Suppressor macrophage (primary cell): ENCODE measurements at places on chromosomes 1 and 21.

DNA sequence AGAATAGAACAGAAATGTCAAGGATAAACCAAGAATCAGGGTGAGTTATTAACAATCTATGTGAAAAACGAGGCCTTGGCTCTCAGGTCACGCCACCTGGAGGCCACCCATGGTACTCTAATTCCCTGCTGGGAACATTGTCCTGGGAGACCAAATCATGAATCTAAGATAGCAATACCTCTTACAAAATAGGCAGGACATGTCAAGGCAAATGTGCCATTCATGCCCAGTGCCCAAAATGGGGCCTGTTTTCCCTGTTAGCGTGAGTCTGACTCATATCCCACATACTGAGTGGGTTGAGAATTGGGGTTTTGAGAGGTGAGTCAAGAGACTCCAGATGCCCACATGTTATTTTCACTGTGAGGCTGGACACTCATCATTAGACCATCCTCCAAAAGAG is 380.8 kb downstream of the HHIPL2 start:
- peak; percentile 62 for DNase-seq

GRCh38 chr1:25844536-25845337 is 14.5 kb downstream of the AUNIP start:
- peak; percentile 51 for DNase-seq

GRCh38 chr1:40651138-40651857 is 14.2 kb downstream of the RIMS3 start:
- peak; percentile 65 for DNase-seq

- DNase-seq: no peak
These were observed 122.1 kb upstream of the SERBP1 start for GRCh38 chr1:67552336-67552759.

- no peak for DNase-seq
These were observed 4.8 kb upstream of the RPE65 start for GRCh38 chr1:68454534-68454933.

- peak; percentile 71 for DNase-seq
These were observed 118.3 kb downstream of the TGFB2 start for GRCh38 chr1:218463194-218464156.

GRCh38 chr1:156086256-156086662 is 4.0 kb upstream of the MEX3A start:
- no peak for DNase-seq

DNA sequence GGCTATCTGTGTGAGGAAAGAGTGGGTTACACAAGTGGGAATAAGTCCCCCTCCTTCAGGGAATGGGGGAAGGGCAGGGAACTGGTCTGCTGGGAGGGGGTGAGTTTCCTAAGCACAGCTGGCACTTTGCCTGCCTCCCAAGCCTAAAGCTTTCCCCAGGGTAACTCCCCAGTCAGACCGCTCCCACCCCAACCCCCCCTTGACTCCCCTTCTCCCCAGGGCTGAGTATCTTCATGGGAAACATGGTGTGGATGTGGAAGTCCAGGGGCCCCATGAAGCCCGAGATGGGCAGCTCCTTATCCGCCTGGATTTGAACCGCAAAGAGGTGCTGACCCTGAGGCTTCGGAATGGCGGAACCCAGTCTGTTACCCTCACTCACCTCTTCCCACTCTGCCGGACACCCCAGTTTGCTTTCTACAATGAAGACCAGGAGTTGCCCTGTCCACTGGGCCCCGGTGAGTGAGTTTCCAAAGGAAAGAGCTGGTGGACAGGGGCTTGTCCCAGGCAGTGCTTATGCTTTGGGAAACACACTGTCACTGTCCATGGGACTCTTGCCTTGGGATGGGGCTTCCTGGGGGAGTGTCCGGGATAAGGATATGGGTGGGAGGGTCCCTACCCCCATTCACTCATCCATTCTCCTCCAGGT is 14.9 kb downstream of the MOV10 start:
- no peak for DNase-seq

DNA sequence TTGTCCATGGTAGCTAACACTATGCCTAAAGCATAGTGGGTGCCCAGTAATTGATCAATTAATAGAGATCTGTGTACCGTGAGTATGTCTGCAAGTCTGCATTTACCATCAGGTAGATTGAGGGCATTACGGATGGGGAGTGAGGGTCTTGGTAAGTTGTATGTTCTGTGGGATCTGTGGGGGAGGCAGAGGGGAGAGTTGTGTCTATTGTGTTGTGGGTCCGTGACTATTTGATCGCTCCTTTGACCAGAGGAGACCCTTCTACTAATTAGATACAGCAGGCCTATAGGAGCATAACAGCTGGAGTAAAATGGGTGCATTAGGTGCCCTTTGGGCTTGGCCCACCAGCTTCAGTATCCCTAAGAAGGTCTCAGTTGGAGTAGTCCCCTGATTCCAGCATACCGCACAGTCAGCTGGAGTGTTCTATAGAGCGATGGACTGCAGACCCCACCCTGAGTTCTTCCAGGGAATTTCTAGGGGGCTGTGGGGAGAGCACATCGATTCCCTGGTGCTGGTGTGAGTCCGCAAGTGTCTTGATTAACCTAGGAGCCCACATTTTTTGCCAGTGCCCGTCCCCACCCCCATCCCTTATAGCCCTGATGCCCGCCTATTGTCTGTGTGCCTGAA is 55.9 kb downstream of the RHBG start:
- DNase-seq: no peak

GRCh38 chr1:228547464-228547792 is 60.2 kb downstream of the RNF187 start:
- DNase-seq: no peak

DNA sequence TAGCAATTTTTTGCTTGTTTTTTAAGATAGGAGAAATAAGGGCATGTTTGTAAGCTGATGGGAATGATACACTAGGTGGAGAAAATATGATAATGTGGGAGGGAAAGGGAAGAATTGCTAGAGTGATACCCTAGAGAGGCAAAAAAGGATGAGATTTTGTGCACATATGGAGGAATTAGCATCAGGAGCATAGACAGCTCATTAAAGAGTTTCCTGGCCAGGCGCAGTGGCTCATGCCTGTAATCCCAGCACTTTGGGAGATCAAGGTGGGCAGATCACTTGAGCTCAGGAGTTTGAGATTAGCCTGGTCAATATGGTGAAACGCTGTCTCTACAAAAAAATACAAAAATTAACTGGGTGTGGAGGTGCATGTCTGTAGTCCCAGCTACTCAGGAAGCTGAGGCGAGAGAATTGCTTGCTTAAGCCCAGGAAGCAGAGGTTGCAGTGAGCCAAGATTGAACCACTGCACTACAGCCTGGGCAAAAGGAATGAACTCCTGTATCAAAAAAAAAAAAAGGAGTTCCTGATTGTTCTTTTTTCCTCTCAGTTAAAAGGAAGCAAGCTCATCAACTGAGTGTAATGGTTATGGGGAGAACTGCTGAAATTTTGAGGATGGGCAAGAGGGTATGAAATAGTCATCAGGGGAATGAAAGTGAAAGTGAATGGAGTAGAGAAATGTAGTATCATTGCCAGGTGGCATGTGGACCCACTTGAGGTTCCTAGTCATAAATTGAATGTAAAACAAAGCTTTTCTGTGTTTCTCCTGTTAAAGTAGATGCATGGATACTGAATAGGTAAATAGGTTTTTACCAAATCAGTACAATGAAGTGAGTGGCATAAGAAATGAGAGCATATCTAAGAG is 35.5 kb downstream of the SH3GLB1 start:
- no peak for DNase-seq

- DNase-seq: peak; percentile 46
These were observed 6.5 kb upstream of the GLRX2 start for GRCh38 chr1:193111641-193112090.

DNA sequence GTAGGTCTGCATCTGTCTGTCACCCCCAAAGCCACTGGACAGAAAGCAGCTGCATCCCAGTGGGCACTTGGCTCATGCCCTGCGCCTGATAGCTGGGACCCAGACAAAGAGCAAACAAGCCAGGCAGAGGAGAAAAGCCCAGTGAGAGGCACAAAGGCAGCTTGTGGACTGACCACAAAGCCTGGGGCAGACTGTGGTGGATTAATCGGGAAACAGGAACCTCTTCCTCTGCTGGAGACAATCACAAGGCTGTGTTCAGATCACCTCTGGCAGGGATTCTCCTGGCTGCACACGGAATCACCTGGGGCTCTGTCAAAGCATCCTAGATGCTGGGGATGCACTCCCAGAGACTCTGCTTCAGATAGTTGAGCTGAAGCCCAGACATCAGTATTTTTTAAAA is 15.2 kb upstream of the GJB5 start:
- DNase-seq: no peak

DNA sequence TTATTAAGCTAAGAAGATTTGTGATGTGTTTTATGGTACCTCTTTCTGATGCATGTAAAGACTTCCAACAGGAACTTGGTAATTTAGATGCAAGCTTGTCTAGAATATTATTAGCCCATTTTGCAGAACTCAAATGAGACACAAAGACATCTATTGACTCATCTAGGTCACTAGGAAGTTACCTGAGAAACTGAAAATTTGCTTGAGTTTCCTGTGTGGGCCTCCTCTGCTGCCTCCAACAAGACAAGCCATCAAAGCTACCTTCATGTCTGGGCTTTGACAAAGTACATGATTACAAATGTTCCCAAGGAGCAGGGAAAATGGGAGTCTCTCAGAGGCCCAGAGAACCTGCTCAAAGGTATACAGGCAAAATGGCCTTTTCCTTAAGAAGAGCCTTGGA is 5.6 kb downstream of the RUNX1 start:
- DNase-seq: no peak
